Mesendoderm (in vitro differentiated cells): ENCODE measurements at places on chromosomes 7 and 10.
A peak's percentile ranks its signal among the peaks of the same experiment; 100 is the strongest.

GRCh38 chr7:38317515-38317914 is 44.1 kb upstream of the TARP start:
- peak; percentile 37 for DNase-seq

DNA sequence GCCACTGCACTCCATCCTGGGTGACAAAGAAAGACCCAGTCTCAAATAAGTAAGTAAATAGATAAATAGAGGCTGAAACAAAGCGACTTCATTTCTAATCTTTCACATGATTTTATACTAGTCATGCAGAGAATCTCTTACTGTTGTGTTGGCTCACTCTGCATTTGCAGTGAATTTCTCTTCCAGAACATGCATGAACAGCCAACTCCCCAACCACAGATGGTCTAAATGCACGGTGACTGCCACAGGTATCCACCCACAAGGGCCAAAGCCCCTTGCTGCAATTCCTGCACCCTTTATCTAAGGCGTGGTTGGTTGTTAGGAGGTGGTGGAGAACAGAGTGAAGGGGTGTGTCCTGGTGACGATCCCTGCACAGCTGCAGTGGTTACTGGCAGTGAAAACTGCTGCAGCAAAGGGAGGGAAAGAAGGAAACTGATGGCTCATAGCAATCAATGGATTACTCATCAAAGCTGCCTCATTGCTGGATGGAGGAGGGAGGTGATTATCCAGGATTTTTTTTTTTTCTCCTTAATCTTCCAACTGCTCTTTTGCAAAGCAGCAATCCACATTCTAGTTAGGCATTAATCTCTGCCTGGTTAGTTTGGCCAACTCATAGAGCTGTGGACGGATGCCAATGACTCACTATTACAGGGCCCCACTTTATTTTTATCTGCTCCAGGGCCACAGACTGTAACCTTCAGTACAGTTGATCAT is 50.6 kb downstream of the PRTFDC1 start:
- peak; percentile 19 for DNase-seq

DNA sequence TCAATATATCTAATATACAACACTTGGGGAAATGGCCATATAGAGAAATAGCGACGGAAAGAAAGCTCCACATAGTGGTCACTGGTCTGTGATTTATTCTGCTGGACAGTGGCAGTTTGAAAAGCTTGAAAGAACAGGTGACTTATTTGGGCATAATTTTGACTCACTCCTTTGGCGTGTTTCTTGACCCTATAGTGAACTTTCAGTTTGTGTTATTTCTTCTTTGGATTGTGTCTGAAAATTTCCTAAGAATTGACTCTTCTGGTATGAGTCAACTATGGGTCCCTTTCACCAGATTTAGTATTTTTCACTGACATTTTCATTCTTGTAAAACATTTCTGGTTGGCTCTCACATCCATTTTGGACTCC is 25.8 kb upstream of the IMMP2L start:
- no peak for DNase-seq

DNA sequence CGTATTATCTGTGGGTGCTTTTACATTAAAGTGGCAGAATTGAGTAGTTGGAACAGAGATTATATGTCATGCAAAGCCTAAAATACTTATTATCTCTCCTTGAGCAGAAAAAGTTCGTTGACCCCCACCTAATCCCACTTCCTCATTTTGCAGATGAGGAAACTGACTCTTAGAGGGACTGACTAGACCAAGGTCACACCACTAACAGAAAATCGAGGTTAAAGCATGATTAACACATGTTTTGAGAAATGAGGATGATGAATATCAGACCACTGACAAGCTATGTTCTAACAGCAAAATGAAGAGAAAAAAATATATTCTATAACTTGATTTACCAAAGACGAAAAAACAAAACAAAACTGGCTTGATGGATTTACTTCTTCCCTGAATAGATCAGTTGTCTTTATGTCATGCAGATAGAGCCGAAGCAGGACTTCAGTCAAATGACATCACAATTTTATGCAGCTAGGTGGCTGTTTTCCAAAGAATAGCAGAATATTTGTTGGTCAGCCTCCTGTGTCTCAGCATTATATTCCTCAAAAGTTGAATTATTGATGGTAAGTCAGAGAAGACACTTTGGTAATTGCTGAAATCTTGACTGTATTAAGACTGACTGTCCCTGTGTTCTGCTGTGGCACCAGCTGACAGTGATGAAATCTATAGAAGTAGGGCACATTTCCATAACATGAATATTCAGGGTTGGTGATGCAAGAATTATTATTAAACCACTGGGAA is 24.2 kb upstream of the SMIM30 start:
- no peak for DNase-seq

GRCh38 chr10:9228771-9229170 is 1174.3 kb downstream of the GATA3 start:
- peak; percentile 7 for DNase-seq

DNA sequence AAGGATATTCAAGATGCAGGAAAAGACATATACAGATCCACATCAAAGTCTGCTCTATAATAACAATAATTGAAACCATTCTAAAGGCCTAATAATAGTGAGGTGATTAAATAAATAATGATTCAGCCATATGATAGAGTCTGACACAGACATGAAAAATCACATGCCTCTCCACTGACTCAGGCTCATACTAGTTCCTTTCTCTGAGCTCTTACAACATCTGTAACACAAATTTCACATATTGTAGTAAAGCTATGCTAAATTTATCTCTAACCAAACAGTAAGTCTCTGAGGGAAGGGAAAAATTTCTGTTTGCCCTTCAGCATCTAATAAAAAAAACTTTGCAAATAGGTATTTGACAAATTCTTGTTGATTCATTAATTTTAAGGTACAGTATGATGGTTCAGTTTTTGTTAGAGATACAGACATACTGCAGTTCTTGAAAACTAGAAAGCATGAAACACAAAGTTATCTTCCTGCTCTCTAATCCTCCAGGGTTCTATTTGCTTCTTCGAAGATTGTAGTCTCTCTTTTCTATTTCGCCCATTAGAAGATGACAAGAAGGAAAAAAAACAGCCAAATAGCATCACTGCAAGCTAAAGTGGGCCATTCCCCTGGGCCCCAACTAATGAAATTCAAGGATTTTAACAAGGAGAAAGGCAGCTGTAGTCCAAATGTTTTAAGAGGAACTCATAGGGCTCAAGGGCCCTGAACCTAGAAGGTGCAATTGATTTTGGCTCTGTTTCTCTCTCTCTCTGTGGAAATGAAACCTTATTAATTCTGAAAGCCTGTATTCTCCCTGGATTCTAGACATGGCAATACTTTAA is 53.9 kb downstream of the CUBN start:
- no peak for DNase-seq

DNA sequence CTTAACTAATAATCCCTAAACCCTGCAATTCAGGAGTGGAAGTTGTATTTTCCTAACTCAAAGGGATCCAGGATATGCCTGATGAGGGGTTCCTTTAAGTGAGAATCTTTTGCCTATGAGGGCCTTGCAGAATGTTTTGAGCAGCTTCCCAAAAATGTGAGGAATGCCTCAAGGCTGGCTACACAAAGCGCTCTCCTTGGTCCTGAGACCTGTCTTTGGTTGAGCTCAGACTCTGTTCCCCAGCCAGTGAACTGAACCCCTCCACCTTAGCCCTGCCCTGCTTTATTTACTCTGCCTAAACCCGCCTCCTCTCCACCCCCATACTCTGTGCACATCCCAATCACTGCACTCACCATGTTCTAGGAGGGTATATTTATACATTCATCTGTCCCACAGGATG is 108.6 kb downstream of the NRCAM start:
- DNase-seq = peak; percentile 88

DNA sequence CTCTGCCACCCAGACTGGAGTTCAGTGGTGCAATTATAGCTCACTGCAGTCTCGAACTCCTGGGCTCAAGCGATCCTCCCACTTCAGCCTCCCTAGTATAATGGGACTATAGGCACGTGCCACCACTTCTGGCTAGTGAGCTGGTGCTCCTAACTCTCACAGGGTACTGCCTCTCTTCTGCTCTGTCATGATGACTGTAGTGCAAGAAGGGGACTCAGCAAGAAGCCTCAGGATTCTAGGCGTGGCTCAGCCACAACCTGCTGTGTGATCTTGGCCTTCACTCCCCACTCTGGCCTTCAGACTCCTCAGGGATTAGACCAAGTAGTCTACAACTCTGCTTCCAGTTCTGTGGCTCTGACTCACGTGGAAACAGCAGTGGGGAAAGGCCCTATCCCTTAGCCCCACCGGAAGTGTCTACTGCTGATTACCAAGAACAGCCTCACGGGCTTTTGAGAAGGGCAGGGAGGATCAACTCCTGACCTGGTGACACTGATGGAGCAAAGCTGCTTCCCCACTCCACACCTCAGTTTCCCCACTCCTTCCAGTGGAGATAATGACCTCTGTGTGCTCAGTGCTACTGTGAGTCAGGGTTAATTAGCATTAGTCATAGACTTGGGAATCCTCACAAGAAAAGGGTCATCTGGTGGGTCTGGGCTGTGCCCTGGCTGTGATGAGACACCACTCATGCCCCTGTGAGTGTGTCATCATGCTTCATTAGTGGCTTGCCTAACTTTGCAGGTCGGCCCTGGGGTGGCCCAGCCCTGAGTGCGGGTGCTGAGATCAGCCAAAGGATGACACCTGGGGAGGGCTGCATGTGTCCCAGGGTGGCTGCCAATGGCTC is 41.1 kb downstream of the ZC3HC1 start:
- peak; percentile 75 for DNase-seq

DNA sequence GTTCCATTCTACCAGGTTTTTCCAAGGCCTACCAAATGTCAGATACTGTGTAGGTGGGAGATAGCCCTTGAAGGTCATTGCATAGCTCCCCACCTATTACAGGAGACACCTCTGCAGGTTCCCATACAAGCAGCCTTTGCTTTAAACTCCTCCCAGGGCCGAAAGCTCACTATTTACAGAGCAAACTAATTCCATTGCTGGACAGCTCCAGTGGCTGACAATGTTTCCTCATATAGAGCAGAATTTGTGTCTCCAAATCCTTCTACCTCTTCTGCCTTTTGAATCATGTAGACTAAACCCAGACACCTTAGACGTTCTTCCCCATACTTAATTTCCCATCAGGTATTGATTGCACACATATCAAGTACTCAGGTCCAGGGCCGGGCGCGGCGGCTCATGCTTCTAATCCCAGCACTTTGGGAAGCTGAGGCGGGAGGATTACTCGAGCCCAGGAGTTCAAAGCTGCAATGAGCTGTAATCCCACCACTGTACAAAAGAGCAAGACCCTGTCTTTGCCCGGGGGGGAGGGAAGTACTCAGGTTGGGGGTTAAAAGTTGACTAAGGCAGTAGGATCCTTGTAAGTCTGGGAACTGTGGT is 2.1 kb downstream of the CNNM1 start:
- peak; percentile 31 for DNase-seq

DNA sequence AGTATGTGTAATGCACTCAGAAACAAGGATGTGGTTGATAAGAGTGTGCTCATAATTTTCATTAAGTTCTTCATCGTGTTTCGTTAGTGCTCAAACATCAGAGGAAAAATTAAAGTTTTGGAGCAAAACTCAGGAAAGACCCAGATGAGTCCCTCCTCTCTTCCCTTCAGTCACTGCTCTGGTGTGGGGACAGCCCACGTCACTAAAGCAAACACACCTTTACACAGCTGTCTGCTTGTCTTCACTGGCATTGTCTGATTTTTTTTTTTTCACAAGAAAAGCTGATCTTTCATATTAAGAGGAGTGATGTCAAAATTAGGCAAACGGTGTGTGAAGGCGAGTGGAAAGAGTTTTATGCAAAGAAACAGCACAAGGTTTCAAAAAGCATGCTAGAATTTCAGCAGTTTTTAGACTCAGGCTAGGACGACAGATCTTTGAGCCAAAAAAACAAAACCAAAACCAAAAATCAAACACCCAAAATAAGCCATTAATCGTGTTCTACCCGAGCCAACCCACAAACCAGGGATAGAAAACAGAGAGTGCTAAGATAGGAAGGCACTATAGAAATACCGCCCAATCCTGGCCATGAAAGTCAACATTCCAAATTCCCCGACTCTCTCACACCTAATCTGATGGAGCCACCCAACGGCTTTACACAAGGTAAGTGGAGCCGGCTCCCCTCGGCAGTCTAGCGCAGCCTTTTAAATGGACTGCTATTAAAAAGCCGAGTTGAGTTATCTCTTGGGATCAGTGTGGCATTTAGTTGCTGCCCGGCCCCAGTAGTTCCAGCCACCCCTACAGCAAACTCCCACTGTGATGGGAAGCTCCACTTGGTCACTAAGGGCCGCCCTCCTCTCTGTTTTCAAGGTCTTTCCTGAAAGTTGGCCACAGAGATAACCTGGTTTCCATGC is 27.9 kb upstream of the GATA3 start:
- DNase-seq = peak; percentile 94

DNA sequence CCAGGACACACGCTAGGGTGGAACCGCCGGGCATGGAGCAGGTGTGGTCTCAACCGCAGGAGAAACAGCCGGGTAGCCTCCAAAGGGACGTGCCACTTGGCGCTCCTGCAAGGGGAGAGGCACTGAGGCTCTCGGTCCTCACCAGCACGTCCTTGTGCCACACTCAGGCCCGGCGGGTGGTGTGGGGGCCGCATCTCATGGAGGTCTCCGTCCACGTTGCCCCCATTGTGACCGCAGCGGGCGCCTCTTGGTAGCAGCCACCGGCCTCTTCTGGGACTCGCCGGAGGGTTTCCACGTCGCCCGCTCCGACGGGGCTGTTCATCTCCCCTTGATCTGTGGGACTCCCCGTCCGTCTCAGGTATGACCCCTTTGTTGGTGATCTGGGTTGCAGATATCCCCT is 49.2 kb upstream of the ELFN1 start:
- no peak for DNase-seq

DNA sequence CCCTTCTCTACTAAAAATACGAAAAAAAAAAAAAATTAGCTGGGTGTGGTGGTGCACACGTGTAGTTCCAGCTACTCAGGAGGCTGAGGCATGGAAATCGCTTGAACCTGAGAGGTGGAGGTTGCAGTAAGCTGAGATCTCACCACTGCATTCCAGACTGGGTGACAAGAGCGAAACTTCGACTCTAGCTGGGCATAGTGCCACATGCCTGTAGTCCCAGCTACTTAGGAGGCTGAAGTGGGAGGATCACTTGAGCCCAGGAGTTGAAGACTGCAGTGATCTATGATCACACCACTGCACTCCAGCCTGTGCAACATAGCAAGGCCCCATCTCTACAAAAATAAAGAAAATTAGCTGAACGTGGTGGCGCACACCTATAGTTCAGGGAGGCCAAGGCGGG is 1.2 kb upstream of the SPACDR start:
- no peak for DNase-seq
